ENCODE measurements at places on chromosomes 13 and 19.

- DNase-seq = peak; percentile 27
These were observed at the start of gene C2CD4C for GRCh38 chr19:408902-409515. C2CD4C (minus strand) TSS chr19:409147; CDS start chr19:408361, 786 bp downstream.

DNA sequence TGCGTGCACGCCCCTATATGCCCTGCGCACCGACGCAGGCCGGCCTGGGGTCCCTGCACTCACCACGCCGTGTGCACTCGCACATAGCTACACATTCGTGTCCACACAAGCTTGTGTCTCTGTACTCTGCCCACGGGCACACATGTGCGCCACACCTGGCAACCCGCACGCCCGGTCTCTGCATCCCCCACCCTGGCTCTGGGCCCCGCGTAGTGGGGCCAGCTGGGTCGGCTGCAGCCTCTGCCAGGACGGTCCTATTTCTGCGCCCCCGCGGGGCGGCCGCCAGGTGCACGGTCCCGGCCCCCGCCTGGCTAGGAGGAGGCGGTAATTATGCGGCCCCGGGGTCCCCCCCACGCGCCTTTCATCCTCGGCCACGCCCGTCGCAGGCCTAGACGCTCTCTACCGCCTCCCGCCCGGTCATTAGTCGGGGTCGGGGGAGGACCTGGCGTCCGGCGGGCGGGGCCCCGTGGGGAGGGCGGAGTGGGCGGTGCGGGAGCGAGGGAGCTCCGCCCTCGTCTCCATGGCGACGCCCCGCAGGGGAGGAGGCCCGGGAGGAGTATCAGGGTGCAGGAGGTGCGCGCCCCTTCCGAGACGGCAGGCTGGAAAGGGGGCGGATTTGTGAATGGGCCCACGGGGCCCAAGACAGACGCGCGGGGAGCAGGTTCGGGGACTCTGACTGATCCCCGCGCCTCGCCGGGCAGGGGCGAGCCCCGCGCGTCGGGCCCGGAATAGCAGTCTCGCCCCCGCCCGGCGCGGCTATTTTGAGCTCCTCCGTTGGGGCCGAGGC is 2.8 kb upstream of the CIRBP start:
- DNase-seq = peak; percentile 81

- no peak for DNase-seq
These were observed 44.9 kb downstream of the ZNF823 start for GRCh38 chr19:11693505-11694499.

GRCh38 chr13:104485571-104485970 is 1419.4 kb upstream of the SLC10A2 start:
- DNase-seq = no peak

DNA sequence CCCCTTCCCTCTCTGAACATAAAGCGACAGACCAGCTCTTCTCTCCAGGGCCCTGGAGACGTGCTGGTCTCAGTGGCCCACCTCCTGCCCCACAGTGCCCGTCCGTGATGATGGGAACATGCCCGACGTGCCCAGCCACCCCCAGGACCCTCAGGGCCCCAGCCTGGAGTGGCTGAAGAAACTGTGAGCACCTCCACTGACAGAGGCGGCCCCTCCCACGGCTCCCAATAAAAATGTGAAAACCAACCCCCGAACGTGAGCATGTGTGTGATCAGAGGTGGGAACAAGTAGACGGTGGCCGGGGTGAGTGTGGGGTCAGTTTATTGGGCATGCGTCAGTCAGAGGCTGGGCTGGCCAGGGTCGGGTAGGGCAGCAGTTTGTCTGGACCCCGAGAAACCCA is 4.1 kb downstream of the NDUFA3 start:
- DNase-seq = no peak

DNA sequence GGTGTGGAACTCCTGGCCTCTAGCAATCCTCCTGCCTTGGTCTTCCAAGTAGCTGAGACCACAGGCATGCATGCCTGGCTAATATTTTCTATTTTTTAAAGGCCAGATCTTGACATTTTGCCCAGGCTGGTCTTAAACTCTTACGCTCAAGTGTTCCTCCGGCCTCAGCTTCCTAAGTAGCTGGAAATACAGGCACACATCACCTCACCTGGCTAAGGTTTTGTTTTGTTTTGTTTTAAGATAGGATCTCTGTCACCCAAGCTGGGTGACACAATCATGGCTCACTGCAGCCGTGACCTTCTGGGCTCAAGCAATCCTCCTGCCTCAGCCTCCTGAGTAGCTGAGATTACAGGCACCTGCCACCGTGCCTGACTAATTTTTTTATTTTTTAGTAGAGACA is 5.5 kb upstream of the RLN3 start:
- no peak for DNase-seq
